AG04450 (cell line): ENCODE measurements at places on chromosomes 1 and 21.

DNA sequence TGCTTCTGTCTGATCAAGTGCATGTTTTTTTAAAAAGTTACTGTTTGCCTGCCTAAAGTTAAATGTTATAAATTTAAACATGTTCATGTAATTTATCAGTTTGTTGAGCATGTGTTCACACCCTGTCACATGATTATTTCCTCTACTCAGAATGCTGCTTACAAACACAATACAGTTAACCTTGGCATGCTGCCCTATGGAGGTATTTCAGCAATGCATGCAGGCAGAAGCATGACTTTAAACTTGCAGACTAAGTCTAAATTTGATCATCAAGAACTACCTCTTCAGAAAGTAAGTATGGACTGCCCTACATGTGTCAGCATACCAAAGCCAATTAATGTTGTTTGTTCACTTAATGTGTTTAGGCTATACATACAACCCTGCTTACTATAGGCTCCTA lies 161.6 kb downstream of the LRRC40 start:
- peak; percentile 50 for DNase-seq

DNA sequence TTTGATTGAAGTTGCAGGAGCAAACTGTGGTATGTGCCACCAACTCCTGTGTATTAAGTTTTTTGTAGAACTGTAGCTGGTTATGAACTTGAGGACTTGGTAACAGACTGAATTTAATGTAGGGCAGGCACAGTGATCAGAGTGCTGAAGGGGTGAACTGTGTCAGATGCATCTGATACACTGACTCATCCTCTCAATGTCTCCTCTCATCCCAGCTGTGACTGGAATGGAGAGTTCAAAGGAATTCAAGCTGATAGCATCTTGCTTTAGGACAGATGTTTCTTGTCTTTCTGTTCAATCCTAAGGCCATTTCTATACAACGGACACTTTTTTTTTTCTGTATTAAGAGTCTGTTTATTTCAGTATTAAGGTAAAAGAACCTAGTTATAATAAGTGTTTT lies 25.0 kb upstream of the GBP1 start:
- no peak for DNase-seq

GRCh38 chr1:11860587-11860986 lies 1.8 kb upstream of the NPPB start:
- no peak for DNase-seq

- DNase-seq = peak; percentile 8
Observed at GRCh38 chr1:63557365-63557987, 34.2 kb downstream of the EFCAB7 start.

DNA sequence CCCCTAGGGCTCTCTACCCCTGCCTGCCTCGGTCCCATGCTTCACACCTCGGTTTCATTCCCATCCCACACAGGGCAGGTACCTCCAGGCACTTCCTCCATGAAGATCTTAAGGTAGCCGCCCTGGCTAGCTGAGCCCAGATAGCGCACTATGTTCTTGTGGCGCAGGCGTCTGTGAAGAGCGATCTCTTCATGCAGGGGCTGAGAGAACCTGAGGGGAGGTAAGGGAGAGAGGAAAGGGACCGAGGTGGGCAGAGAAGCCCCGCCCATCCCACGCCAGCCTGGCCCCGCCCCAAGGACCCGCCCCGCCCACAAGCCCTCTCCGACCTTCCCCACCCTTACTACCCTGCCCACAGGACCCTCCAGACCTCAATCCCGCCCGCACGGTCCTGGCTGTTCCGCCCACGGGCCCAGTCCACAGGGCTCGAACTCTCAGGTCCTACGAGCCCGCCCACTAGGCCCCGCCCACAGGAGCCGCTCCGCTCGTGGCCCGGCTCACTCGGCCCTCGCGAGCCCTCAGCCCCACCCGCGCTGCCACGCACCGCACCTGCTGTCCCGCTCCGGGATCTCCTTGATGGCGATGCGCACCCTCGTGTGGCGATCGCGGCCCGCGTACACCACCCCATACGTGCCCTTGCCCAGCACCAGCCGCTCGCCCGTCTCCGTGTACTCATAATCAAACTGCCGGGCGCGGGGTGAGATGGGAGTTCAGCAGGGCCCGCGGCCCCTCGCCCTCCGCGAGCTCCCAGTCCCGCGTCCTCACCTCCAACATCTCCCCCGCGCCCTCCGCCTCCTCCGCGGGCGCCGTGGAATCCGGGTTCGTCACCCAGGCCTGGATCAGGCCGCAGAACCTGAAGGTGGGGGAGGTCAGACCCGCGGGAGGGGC lies 6.4 kb downstream of the MAP3K6 start:
- DNase-seq = no peak

GRCh38 chr1:68140536-68140935 lies 90.1 kb upstream of the DIRAS3 start:
- no peak for DNase-seq

DNA sequence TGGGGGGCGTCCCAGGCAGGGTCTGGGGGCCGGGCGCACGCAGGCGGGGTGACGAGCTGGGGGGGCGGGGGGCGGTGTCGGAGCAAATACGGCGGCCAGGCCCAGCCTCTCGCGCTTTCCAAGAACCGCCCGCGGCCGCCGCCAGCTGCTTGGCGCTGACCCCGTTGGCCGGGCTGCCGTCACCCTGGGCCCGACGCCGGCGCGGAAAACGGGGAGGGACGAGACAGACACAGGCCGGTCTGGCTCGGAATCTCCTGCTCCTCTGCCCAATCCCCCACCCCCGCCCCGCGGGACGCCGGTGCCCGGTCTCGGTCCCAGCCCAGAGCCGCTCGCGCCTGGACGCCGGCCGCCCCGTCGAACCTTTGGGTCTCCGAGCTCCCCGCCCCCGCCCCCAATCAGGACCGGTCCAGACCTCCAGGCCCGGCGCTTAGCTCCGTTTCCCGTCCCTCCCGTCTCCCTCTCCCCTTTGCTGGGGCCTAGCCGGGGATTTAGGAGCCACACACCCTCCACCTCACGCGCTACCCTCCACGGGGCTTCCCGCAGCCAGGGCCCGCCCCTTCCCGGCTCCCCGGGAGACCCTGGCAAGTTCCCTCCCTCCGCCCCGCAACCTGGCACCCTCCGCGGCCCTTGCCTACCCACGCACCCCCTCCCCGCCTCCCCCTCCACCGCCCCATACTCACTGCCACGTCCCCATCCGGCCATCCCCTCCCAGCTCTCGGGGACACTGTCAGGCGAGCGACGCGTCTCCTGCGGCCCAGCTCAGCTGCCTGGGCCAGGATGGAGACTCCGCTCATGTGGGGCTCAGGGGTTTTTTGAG lies 800 bp upstream of the MMP23B start:
- DNase-seq = no peak

GRCh38 chr1:117127795-117128194 lies 6.2 kb upstream of the TRIM45 start:
- DNase-seq = no peak

DNA sequence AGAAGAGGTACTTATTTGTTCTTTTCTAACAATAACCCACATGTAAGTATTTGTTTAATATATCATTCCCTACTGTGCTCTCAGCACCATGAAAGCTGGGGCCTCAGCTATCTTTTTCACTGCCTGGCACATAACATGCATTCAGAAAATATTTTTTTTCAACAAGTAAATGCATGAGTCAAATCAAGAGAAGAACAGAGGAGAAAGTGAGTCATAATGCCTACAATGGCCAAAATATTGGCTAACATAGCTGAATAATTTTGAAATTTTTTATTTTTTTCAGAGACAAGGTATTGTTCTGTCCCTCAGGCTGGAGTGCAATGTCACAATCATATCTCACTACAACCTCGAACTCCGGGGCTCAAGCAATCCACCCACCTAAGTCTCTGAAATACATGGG lies 252.2 kb upstream of the ADAMTS5 start:
- no peak for DNase-seq

DNA sequence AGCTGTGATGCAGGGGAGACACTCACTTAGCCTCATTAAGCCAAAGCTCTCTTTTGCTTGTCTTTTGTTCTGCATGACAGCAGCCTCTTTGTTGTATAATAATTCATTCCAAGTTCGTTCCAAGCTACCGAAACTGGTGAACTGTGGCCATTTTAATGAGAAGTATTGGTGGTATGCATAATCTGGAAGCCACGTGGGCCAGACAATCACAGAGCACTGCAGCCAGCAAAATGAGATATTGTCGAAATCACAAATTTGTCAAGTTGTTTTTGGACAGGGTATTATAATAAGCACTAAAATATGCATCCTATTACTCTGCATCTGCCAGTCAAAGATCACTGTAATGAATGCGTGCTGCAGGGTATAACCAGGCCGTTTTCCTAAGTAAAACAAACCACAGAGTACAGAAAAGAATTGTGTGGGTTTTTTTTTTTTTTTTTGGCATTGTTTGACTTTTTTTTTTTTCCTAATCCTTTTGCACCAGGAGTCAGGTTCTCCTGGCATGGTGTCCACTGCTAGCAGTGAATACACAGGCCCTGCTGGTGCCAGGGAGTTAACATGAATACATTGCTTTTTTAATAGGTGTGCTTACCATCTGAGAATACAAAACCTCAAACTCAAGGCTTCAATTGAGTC lies 423.9 kb downstream of the PTBP2 start:
- DNase-seq = no peak

- DNase-seq = no peak
Observed at GRCh38 chr21:31008355-31008754, 29.9 kb downstream of the KRTAP19-8 start.

DNA sequence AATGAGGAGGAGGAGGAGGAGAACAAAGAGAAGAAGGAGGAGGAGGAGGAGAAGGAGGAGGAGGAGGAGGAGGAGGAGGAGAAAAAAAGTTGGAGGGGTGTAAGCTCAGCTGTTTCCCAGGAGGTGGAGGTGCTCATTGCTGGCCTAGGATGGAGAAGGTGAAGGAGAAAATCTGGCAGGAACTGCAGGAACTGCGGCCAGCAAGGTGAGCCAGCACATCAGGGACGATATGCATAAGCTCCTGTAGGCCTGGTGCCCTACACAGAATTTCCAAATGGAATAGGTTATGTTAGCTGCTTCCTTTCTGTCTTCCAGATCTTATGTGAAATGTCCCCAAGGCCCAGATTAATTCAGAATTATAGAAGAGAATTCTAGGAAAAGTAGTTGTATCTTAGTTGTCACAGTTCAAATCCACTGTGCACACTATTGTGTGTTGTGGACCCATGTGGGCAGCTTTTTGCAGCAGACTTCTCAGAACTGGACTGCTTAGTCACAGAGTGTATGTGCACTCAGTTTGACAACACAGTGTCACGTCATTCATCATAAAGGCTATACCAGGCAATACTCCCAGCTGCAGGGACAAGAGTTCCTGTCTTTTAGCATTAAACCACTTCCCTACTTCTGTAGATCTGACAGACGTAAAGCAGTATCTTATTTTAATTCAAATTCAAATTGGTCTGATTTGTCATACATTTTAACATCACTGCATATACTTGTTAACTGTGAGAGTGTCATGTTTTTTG lies 303.7 kb downstream of the HLX start:
- no peak for DNase-seq
